ENCODE measurements at places on chromosomes 1 and 21.

DNA sequence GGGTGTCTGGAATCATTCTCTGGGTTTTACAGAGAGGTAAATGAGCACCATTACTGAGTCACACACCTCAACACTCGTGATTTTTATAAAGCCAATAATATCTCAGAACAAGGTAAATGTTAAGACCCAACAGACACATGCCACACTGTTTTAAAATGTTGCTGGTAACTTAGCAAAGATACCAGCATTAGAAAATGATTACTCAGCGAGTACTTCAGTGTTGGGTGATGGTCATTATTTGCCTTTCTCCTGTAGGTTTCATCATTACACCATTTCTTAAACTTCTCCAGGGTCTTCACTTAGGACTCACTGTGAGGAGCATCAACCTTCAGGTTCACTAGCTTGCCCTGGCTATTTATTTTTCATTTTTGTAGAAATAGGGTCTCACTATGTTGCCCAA is 6.9 kb upstream of the C4BPB start:
- DNase-seq = no peak

GRCh38 chr1:239841631-239842030 is 250.1 kb upstream of the FMN2 start:
- DNase-seq = no peak

- DNase-seq = no peak
These were observed 157.0 kb upstream of the EDN2 start for GRCh38 chr1:41641475-41641814.

DNA sequence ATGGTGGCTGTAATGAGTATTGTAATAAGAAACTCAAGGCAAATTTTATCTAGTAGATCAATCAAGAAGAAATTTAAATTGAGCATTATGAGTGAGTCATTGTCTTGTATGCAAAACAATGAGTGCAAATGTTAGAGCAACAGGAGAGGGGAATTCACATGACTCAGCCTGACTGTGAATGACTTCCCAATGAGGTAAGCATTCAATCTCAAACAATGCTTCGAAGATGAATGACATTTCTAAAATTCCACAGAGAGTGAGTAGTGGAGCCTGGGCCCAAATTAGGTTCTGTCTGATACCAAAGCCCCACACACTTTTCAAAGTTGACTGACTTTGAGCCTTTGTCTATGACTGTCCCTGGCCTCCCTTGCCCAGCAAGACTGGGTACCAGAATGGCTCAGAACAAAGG is 738.0 kb downstream of the PTPRU start:
- DNase-seq = no peak

GRCh38 chr1:8092657-8093056 is 66.5 kb upstream of the ERRFI1 start:
- DNase-seq = no peak

GRCh38 chr1:166999500-167000055 is 10.5 kb downstream of the MAEL start:
- DNase-seq = no peak

GRCh38 chr1:211192227-211192626 is 58.3 kb upstream of the KCNH1 start:
- no peak for DNase-seq

- DNase-seq = no peak
These were observed 63.7 kb downstream of the PRDM16 start for GRCh38 chr1:3132660-3133059.

DNA sequence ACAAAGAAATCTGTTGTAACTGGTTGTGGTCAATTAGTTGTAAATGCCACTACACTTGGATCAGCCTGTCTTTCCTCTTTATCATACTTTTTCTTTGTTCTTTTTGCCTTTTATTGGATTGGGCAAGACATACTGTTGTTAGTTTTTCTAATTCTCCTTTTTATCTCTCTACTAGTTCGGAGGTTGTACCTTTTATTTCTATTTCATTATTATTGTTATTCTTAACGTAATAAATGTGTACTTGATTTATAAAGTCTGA is 59.2 kb downstream of the IVNS1ABP start:
- DNase-seq = no peak
